ENCODE measurements at places on chromosomes 16 and 17. TPM values are rescaled to one million over a fixed set of nuclear protein-coding genes. Genes with fewer than 3 reads are reported as not detected.

Gene HP
- total RNA-seq = not detected

DNA sequence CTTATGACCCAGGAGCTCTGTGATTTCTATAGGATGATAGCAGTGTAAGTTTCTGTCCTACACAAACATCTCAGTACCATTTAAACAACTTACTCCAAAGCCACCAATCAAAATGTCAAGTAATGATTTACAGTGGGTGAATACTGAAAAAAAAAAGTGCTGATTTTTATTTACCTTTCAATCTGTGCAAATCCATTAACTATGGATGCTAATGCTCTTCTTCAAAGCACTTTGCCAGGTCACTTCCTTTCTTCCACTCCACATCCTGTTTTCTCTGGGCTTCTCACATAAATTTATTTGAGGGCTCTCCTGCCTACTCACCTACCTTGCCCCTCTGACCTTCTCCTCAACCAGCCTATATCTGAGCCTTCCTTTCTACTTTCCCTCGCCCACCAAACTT is 101.6 kb downstream of the SKAP1 start:
- no peak for DNase-seq

DNA sequence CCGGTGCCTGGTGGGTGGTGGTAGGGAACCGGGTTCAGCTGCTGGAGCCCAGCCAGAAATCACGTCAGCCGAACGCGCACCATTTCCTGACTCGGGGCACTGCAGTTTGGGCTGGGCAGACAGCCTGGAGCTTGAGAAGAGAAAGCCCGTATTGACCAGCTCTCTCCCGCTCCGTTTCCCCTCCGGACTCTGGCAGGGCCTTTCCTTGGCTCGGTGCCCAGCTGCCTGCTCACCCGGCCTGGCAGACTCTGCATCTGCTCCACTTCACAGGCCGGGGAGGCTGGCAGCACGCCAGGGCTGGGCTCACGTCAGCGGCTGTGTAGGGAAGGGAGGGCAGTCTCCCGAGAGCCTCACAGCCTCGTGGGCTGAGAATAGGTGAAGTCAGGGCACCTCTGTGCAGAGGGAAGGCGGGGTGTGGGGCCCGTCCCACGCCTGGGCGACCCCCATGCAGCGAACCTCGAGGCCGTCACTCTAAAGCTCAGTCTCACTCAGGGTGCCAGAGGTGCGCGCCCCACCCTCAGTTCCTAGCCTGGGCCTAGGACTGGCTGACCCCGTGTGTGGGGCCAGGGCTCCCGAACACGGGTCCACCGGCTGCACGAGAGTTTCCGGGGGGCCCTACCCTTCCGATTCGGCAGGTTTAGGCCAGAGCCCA is 59.1 kb downstream of the OR1D5 start:
- peak; percentile 80 for DNase-seq

DNA sequence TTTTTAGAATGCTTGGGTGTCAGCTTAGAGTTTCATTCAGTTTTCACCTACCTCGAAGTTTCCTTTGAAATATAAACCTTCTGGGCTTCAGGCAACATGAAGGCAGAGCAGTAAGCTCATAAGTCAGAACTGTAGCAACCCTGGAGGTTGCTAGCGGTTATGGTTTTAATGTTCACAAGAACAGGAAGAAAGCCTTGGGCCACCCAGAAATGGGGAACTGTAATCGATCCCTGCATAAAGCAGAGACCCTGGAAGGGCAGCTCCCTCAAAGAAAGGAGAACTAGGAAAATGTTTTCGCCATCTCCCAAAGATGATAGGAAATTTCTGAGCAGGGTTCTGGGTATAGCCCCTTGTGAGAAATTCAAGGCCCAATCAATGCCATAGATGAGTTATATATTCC is 47.8 kb upstream of the RASL10B start:
- no peak for DNase-seq

Gene KLHL36
- total RNA-seq = 62.6 TPM

Gene CALB2
- total RNA-seq = not detected

Gene TBC1D3C
- total RNA-seq = 4.6 TPM

Gene DUSP14
- total RNA-seq = 4.3 TPM

DNA sequence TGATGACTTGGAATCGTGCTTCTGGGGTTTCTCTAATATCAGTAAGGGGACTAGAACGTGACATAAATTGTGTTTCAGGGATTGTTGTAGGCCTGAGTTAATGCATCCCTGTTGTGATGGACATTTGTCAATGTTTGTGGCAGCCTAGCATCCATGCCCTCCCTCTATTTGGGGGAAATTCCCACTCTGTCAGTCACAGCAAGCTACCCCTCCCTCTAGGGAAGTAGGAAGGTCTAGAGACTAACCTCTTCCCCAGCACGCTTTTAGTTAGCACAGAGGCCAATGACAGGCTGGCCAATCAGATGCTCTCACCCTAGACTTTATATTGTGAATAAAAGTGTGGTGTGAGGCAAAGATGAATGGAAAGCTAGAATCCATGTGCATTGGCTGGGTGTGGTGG is 32.4 kb upstream of the NF1 start:
- no peak for DNase-seq

GRCh38 chr17:75641343-75641742 is 8.1 kb downstream of the SMIM5 start:
- no peak for DNase-seq

Gene C1QTNF1
- total RNA-seq = not detected

Gene PLEKHH3
- total RNA-seq = 1.4 TPM

DNA sequence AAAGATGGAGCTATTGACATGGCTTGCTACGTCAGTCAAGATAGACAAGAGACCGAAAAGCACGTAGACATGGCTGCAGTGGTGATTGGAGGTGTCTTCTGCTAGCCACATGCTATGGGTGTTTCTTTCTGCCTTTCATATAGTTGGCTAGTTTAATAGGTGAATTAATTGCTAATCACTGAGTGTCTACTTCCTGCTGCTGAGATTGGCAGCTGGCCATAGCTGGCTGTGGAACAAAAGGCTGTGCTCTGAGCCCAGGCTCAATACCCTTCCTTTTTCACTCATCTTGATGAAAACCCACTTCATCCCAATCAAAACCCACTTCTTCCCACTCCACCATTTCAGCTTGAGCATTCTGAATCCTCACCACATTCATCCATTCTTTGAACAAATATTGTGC is 221.4 kb upstream of the MAF start:
- DNase-seq = no peak

- DNase-seq = no peak
Measured at GRCh38 chr17:32773856-32774694, 102.8 kb downstream of the MYO1D start.

GRCh38 chr16:3858801-3859200 is 21.7 kb downstream of the CREBBP start:
- DNase-seq = no peak

DNA sequence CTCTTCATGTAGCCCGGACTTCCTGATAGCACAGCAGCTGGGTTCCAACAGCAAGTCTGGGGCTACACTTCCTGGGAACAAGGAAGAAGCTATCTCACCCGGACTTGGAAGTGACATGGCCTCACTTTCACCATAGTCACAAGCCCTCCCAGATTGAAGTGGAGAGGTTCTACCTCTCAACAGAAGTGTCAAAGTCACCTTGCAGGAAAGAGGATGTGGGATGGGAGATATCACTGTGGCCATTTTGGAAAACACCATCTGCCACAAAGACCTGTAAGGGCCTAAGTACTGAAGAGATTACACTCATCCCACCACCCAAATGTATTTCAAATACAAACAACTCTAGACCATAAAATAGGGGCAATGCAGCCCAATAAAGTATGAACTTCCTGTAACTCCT is 29.9 kb upstream of the DHRS7B start:
- DNase-seq = no peak

GRCh38 chr17:5413682-5414081 is 5.8 kb downstream of the NUP88 start:
- DNase-seq = no peak

DNA sequence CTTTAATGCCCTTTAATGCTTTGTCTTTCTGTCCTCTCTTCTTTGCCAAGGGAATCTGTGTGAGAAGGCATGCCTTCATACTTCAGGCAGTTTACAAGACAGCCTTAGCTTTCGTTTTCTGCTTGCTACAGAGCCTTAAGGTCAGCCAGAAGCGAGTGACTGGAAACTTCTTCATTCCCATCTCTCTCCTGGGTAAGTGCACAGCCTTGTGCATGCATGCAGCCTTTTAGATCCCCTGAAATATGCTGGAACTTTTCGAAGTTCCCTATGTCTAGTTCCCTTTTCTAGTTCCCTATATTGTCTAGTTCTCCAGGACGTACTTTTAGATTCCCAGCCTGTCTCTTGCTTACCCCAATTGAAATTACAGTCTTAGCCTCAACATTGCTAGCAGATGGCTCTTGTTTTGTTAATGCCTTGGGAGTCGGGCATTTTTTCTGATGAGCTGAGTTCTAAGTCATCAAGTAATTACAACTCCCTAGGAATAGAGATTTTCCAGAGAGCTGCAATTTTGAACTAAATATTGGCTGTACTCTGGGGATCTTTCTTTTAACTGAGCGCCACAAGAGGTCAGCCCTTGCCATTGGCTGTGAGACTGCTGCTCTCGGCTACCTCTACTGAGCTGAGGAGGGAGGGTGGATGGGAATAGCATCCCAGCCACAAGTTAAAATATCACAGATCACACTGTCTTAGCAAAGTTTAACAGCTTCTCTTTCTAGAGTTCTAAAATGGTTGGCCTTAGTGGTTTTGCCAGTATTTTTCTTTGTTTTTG is 22.7 kb upstream of the PPM1D start:
- DNase-seq = no peak

DNA sequence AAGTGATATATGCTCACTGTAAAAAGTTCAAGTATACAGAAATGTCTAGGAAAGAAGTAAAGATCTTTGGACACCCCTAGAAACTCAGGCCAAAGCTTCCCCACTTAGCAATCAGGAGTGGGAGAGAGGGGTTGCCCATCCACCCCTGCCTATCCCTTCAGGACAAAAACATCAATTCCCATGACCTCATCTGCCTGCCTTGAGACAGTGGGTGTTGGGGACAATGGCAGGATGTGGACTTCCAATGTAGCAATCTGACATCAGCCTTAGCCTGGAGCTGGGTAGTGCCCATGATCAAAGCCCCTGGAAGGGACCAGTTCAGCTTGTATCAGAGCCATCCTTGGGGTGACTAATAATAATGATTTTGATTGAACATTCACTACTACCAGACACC is 18.1 kb downstream of the ITPRIPL2 start:
- DNase-seq = no peak

DNA sequence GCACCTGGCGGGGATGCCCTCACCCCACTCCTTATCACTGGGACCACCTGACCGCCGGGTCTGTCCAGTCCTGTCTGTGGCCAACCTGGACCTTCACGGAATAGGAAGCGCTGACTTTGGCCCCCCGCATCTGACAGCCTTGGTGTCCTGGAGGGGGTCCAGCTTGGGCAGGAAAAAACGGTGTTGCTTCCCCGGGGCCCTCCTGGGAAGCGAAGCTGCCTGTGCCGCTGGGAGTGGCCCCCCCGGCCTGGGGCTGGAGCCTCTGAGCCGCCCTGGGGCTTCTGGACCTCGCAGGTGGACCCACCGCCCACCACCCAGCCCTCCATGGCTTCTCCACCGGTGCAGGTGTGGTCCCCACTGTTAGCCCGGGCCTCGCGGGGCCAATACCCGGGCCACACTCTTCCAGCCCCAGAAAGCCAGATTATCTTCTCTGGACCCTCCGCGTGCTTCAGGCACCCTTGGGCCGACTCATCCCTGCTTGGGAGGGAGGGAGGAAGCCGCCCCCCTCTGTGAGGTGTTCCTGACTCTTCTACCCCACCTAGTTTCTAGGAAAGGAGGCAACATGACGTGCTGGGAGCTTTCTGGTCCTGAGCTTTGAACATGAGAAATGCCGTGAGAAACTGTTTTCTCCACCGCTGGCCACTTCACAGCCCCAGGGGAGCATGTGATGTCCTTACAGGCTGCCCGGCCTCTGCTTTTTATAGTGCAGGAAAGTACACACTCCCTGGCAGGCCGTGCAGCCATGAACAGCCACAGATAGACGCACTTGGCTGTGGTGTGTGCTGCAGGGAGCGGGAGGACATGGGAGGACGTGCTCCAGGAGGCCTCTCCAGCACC is 1.1 kb downstream of the C1QTNF1 start:
- no peak for DNase-seq

- DNase-seq = no peak
Measured at GRCh38 chr17:53142890-53143289, 679.8 kb upstream of the KIF2B start.

Gene CHD9NB
- total RNA-seq = not detected

Gene ARHGAP23
- total RNA-seq = 1.3 TPM

- DNase-seq = no peak
Measured at GRCh38 chr17:31275116-31275515, 21.9 kb downstream of the OMG start.

- no peak for DNase-seq
Measured at GRCh38 chr17:65553009-65553645, 8.3 kb downstream of the AXIN2 start.

Gene VAT1
- 38.5 TPM for total RNA-seq

- no peak for DNase-seq
Measured at GRCh38 chr16:64736857-64737256, 385.0 kb downstream of the CDH11 start.

DNA sequence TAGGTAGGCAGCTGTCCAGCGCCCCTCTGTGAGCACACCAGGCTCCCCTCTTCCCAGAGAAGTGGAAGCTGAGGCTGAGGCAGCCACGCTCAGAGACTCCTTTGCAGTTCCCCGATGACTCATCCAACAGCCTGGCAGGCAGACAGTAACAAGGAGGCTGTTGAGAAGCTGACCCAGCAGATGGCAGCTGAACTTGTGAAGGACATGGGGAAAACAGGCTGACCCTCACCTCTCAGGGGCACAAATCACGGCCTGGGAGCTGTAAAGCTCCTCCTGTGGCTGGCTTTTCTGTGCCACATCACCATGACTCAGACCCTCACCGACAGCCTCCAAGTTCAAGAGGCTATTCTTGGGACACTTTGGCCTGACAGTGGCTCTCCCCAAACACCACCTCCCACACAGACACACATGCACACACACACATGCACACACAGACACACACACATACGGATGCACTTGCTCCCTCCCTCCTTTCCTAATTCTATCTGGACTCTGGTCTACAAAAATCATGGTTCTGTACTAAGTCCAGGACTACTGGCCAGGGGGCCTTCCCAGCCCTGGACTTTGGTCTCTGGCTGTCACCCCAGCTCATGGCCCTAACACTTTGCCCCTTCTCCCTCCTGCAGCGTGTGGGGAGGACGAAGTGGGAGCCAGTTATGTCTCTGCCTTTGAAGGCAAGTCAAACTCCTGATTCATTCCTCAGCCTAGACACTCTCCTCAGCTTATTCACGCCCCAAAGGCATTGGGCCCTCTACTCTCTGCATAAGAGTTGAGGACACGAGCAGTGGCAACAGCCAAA is 23.2 kb downstream of the MAP3K14 start:
- DNase-seq = no peak

Measured in activated B cell treated with CpG ODN at 0.5 μM for 24 hours (primary cell).